ENCODE measurements at places on chromosomes 16 and 17. TPM values are rescaled to one million over a fixed set of nuclear protein-coding genes. Genes with fewer than 3 reads are reported as not detected.
A peak's percentile ranks its signal among the peaks of the same experiment; 100 is the strongest.

GRCh38 chr17:20116683-20117309, 107.6 kb downstream of the SPECC1 start:
- H3K4me1 ChIP-seq = no peaks in the 10 kb centered on the region
- no peak overlapping the region for H3K27ac ChIP-seq
- no peaks in the 10 kb centered on the region for H3K27me3 ChIP-seq
- no peak overlapping the region for H3K4me3 ChIP-seq
- DNase-seq = peak; percentile 86

DNA sequence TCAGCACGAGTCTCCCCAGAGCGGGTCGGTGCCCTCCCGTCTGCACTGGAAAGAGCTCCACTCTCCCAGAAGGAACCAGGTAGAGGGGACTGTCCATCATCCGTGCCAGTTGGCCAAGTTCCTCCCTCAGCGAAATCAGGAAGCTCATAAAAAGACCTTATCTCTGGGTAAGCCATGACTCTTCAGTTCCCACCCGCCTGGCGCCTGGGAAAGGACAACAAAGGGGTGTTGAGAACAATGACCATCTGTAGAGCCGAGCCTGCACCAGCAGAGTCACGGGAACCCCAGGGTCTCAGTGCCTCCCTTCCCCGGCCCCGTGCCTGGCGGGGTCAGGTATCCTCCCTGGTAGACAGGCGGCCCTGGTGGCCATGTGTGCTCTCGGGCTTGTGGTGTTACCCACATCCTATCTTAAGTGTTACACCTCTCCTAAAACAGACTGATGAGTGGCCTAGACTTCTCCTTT, 190.7 kb downstream of the AXIN2 start:
- H3K36me3 ChIP-seq = no peaks in the 10 kb centered on the region
- H3K4me1 ChIP-seq = peaks cover 4% of the 10 kb centered on the region
- no peak overlapping the region for H3K4me3 ChIP-seq
- H3K27ac ChIP-seq = no peak overlapping the region

GRCh38 chr16:10333321-10334032, 52.4 kb upstream of the ATF7IP2 start:
- H3K36me3 ChIP-seq = no peaks in the 10 kb centered on the region
- H3K4me3 ChIP-seq = no peak overlapping the region
- no peak overlapping the region for H3K27ac ChIP-seq
- no peaks in the 10 kb centered on the region for H3K4me1 ChIP-seq
- no peaks in the 10 kb centered on the region for H3K27me3 ChIP-seq

DNA sequence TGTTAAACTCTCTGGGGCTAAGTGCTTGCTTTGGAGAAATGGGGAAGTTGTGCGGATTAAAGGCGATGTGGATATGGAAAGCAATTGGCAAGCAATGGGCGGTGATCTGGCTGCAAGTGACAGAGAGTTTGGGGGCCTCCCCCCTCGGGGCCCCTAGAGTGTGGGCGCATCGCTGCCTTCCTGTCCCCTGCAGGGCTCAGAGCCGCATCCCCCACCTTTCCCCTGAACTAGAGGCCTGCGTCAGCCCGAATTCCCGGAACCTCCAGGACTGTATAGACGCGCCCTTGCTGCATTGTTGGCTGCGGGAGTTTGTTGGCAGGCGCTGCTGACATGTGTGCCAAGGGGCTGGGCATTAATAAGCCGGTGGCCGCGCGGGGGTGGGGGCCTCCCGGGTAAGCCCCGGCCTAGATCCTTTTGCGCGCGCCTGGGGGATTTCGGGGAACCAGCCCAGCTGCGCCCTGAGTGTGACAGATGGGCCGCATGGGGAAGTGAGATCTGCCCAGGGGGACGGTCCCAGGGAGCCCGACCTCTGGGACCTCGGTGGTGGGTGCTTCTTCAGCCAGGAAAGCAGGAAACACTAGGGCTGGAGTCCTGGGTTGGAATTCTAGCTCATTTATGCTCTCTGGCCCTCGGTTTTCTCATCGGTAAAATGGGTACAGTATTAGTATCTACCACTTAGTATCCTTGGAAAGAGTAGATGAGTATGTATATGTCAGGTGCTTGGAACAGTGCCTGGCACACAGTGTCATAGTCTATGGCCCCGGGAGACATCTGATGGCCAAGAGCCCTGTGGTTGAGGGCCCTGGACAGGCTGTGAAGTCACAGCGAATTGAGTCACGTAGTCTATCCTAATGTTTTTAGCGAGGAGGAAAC, 1.0 kb downstream of the EEF2K start:
- no peaks in the 10 kb centered on the region for H3K36me3 ChIP-seq
- peak; percentile 73 for DNase-seq
- H3K27me3 ChIP-seq = peaks cover 6% of the 10 kb centered on the region
- peak overlapping the region; percentile 92 for H3K4me3 ChIP-seq
- no peaks in the 10 kb centered on the region for H3K4me1 ChIP-seq
- peak overlapping the region; percentile 17 for H3K27ac ChIP-seq

DNA sequence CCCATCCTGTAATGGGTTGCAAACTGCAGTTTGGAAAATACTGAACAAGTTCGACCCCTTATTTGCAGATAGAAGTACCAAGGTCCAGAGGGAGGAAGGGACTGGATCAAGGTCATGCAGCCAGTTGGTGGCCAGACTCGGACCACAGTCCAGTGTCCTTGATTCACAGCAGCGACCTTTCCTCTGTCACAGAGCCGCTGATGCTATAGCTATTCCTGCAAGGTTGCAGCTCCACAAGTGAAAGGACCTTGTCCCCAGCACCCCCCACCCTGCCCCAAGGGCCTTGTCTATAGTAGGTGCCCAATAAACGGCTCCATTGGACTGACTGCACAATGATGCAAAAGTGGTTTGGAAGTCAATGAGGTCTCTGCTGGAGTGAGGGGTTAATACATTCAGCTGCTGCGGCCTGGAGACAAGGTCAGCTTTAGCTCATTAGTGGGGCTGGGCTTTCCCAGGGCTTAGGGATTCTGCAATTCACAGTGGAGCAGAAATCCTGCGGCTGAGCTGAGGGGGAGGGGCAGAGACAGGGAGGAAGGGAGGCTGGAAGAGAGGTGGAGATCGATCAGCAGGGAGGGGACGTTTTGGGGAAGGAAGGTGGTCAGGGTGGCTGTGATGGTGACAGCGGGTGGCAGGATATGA, 13.4 kb upstream of the CRHR1 start:
- no peaks in the 10 kb centered on the region for H3K27me3 ChIP-seq
- DNase-seq = peak; percentile 92
- H3K4me3 ChIP-seq = no peak overlapping the region
- no peaks in the 10 kb centered on the region for H3K4me1 ChIP-seq
- no peaks in the 10 kb centered on the region for H3K36me3 ChIP-seq
- no peak overlapping the region for H3K27ac ChIP-seq

PRAC2 gene
- total RNA-seq = not detected

DNA sequence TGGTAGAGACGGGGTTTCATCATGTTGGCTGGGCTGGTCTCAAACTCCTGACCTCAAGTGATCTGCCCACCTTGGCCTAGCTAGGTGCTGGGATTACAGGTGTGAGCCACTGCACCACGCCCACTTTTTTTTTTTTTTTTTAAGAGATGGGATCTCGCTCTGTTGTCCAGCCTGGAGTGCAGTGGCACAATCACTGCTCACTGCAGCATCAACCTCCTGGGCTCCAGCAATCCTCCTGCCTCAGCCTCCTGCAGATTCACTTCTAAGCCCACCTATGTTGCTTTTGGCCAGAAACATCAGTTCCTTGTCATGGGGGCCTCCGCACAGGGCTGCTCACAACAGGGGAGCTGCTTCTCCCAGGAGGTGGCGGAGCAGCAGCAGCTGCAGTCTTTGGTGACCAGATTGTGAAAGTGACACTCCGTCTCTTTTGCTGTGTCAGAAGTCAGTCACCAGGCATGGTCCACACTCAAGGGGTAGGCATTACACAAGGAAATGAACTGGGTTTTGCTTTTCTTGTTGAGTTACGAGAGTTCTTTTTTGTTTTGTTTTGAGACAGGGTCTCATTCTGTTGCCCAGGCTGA, 4.5 kb upstream of the NME4 start:
- DNase-seq = no peak
- H3K36me3 ChIP-seq = no peaks in the 10 kb centered on the region
- H3K4me1 ChIP-seq = no peaks in the 10 kb centered on the region
- no peaks in the 10 kb centered on the region for H3K27me3 ChIP-seq
- H3K4me3 ChIP-seq = no peak overlapping the region

GRCh38 chr16:28556914-28557320, 3.2 kb downstream of the SGF29 start:
- no peak overlapping the region for H3K4me3 ChIP-seq
- no peaks in the 10 kb centered on the region for H3K4me1 ChIP-seq
